ENCODE measurements at places on chromosomes 7 and 10.

DNA sequence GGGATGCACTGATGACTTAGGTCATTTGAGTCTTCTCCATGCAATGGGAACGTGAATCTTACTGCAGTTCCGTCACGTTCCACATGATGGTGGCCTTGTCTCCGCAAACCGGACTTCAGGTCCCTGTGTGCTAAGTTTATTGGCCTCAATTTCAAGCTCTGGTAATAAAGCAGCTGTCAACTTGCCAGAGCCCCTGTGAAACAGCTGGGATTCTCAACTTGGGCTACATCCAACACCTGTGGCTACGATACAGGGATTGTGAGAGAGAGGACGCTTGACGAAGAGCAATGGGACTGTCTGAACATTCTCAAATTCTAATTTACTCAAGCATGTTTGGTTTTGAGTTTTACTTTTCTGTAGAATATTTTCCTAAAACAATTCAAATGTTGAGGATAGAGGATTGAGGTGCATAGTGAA lies 174.2 kb downstream of the PTN start:
- DNase-seq = no peak

GRCh38 chr7:41029072-41029499 lies 673.8 kb downstream of the INHBA start:
- no peak for DNase-seq

- DNase-seq = no peak
Observed at GRCh38 chr10:102504976-102505300, 1.2 kb downstream of the SUFU start.

GRCh38 chr10:29600821-29601220 lies 34.0 kb downstream of the SVIL start:
- DNase-seq = no peak

DNA sequence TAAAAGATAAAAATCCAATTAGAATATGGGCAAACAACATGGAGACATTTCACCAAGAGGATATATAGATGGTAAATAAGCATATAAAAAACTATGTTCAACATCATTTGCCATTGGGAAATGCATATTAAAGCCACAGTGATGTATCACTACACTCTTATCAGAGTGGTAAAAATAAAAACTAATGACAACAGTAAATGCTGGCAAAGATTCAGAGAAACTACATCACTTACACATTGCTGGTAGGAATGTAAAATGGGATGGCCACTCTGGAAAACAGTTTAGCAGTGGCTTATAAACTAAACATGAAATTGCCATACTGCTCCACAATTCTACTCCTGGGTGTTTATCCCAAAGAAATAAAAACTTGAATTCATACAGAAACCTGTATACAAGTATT lies 59.2 kb downstream of the CROT start:
- DNase-seq = no peak

- DNase-seq = no peak
Observed at GRCh38 chr10:3020311-3020710, 47.0 kb upstream of the PFKP start.

- no peak for DNase-seq
Observed at GRCh38 chr7:148185041-148185440, 405.5 kb upstream of the C7orf33 start.

DNA sequence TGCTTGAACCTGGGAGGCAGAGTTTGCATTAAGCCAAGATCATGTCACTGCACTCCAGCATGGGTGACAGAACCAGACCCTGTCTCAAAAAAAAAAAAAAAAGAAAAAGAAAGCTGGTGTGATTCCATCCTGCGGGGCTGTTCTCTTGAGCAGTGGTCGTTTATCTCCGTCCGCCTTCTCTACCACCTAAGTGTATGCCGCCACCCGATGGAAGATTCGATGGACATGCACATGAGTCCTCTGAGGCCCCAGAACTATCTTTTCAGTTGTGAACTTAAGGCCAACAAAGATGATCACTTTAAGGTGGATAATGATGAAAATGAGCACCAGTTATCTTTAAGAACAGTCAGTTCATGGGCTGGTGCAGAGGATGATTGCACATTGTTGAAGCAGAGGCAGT lies 65.7 kb downstream of the ABRAXAS2 start:
- no peak for DNase-seq

DNA sequence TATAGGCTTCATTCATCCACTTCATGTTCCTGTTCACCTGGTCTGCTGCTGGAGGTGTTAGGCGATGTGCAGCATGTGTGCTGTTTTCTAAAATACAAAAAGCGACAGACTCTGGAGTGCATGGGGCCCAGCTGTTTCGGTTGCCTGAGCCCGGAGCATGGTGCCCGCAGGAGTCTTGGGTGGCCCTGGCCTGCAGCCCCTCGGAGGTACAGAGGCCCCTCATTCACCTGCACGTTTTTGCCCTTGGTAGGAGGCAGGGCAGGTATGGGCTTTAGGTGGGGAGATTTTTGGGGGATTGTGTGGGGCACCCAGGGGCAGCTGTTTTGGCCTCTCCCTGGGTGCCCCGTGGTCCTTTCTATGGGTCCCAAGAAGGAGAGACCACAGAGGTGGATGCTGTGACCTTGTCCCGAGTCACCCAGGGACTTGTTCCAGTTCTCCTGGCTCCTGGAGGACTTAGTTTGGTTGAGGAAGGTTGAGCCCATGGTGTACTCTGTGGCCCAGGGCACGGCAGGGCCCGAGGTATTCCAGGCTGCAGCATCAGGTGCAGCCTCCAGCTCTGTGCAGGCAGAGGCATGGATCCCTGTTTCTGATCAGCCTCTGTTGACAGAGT lies 130.7 kb downstream of the TRRAP start:
- no peak for DNase-seq

DNA sequence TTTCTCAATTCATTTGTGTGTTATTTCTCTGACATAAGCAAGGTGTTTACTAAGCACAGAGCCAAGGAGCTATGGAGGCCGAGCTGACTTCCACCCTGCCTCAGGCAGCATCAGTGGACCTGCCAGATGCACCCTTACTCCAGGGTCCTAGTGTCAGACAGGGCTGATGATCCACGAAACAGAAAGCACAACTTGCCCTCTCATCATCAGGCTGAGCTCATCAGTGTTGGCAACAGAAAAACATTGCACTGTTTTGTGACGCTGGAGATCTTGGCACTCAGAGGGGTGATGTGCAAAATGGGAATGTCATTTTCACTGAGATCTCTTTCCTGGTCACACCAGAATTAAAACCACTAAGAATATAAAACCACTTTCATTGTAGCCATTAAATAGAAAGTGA lies 201.8 kb downstream of the GLI3 start:
- no peak for DNase-seq

- DNase-seq = no peak
Observed at GRCh38 chr10:46064269-46064817, 18.3 kb upstream of the MSMB start.

DNA sequence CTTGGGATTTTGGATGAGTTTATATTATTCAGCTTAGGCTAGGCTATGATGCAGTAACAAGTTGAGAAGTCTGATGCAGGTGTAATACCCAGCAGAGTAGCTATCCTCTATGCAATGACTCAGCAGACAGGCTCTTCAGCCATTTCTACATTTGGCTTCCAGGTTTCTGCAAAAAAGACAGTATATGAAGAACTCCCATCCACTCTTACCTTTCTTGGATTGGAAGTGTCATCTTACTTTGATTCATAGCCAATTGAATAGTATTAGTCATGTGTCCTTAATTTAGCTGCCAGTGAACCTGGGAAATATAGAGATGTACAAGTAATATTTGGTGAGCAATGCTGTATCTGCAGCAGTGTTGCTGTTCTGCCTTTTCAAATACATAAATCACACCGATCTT lies 127.8 kb upstream of the NPSR1 start:
- no peak for DNase-seq

GRCh38 chr7:10128748-10129147 lies 844.9 kb upstream of the PHF14 start:
- no peak for DNase-seq

Measured in glomerular endothelial cell (primary cell).